ENCODE measurements at places on chromosomes 11 and 22.

GRCh38 chr11:115939731-115940421 lies 435.7 kb upstream of the CADM1 start:
- DNase-seq: no peak

DNA sequence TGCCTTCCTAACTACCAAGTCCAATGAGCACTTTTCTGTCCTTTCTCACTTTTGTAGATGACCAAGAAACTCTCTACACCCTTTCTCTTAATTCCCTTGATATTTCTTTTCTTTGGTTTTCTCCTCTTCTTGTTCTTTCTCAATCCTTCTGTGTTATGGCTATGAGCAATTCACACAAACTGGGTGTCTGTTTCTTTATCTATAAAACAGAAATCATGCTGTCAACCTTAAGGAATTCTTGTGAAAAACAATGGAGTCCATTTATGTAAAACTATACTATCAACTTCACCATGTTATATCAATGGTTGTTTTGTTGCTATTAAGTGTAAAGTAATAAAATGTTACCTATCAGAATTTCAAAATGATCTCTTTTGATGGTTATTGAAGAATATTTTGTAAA lies 7.2 kb downstream of the MTNR1B start:
- DNase-seq: peak; percentile 23

DNA sequence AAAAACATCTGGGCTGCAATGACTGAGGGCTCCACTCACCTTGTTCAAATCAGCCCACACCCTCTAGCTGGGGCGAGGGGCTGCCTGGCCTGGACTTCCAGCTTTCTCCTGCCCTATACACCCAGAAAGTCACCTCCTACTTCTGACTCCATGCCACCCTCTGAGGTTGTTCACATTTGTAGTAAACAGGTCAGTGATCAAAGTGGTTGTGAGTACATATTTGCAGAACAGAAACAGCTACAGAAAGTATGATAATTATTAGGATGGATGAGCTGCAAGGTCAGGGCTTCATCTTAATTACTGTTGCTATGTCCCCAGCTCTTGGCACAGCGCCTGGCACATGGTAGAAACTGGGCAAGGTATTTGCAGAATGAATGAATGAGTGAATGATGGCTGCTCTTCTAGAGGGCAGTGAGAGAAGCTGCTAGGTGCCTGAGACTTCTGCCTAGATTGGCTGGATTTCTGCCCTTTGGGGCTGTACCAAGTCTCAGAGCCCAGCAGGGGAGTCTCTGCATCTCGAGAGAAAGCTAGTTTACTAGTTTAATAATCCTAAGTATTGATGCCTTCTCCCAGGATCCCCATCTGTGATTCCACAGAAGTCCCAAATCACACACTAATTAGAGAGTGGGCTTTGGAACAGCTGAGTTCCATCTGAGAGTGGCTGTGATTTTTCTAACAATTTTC lies 36.0 kb downstream of the SYT13 start:
- no peak for DNase-seq

GRCh38 chr11:2663506-2663905 lies 36.3 kb downstream of the KCNQ1OT1 start:
- DNase-seq: no peak

DNA sequence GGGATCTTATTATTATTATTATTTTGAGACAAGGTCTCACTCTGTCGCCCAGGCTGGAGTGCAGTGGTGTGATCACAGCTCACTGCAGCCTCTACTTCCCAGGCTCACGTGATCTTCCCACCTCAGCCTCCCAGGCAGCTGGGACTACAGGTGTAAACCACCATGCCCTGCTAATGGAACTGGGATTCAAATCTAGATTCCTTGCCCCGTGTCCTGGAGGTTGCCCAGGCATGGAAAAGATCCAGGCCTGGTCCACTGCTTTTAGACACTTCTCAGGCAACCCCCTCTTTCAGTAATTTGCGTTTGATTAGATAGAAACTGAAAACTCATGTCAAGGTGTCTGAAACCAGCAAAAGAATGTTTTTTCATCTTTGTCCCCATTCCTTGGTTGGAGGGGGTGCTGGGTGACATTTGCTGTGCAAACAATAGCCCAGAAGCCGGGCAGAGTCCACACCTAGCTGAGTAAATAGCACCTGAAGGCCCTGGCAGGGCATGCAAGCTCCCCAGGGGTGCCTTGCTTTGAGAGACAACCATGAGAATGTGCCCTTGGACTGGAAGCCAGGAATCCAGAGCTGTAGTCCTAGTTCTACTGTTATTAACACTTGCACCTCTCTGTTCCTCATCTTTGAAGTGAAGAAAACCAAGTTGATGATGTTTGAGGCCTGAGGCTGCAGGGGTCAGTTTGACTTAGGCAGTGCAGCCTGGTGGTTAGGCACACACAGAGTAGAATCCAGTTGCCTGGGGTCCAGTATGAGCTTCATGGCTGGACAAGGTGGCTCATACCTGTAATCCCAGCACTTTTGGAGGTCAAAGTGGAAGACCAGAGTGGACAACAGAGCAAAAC lies 19.1 kb upstream of the XBP1 start:
- DNase-seq: no peak

- DNase-seq: no peak
Measured at GRCh38 chr11:46609386-46609785, 7.6 kb downstream of the HARBI1 start.

- no peak for DNase-seq
Measured at GRCh38 chr11:36314434-36314767, 18.3 kb downstream of the PRR5L start.

DNA sequence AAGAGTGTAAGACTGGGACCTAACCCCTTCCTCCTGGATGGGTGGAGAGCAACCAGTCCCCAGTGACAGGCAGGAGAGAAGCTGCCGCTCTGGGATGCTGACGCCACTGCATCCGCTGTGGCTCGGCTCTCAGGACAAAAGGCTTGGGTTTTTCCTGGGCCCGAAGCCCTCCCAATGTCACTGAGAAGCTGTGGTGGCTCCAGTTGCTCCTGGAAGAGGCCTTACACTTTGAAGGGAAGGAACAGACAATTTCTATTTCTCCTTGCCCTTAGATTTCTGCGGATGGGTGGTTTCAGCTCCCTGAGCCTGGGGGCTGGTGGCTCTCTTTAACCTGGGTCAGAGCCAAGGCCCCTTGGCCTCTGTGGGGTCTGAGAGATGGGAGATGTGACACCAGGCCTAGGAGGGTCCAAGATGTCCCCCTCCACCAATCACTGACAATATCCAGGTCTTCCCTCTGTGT lies 21.4 kb downstream of the TPBGL start:
- no peak for DNase-seq

DNA sequence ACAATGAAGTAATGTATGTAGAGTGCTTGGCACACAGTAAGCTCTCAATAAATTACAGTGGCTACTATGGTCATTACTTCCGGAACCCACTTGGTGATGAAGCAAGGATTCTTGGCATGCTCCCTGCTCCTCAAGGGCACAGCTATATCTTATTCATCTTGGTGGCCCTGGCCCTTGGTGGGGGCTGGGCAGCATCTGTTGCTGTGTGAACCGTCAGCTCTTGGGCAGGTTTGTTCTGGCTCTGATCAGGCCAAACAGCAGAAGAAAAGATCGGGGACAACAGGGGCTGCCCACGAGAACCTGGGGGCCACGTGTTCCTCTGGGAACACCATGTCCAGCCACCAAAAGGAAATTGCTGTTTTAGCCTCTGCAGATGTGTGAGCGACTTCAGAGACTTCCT lies 136.9 kb upstream of the SYT13 start:
- DNase-seq: no peak

- no peak for DNase-seq
Measured at GRCh38 chr11:119650251-119650650, 78.7 kb downstream of the NECTIN1 start.

GRCh38 chr11:14974515-14975251 lies 2.5 kb upstream of the CALCA start:
- no peak for DNase-seq

- no peak for DNase-seq
Measured at GRCh38 chr11:33779849-33780528, 5.7 kb upstream of the FBXO3 start.

DNA sequence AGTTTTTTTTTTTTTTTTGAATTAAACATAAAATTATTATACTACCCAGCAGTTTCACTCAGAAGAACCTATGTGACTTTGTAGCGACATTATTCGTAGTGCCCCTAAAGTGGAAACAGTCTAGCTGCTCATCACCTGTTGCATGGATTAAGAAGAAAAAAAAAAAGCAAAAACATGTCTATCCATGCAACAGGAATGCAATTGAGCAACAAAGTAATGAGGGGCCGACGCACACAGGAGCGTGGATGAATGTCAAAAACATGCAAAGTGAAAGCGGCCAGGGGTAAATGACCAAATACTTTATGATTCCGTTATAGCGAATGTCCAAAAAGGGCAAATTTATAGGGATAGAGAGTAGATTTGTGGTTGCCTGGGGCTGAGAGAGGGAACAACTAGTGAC lies 16.3 kb downstream of the MYO18B start:
- DNase-seq: no peak

DNA sequence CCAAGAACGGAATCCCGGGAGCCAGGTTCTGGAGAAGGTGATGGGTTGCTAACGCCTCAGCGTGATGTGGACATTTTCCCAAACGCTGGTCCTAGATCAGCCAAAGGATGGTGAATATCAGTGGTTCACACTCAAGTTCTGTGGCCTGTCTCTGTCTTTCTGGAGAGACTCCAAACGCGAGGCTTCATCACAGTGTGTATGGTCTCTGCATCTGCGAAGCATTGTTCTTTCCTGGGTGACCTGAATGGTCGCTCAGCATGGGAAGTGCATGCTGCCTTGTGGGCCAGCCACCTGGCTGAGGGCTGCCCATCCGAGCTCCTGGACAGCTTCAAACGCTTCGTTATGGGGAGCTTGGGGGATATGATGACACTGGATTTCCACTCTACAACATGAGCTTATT lies 810.0 kb downstream of the TBC1D22A start:
- no peak for DNase-seq
